Stimulated activated CD8-positive, alpha-beta memory T cell treated with anti-CD3 and anti-CD28 coated beads, Interleukin-7, amount 100 ng/mL, for 24 hours (primary cell): ENCODE measurements at places on chromosomes 16 and 17.

DNA sequence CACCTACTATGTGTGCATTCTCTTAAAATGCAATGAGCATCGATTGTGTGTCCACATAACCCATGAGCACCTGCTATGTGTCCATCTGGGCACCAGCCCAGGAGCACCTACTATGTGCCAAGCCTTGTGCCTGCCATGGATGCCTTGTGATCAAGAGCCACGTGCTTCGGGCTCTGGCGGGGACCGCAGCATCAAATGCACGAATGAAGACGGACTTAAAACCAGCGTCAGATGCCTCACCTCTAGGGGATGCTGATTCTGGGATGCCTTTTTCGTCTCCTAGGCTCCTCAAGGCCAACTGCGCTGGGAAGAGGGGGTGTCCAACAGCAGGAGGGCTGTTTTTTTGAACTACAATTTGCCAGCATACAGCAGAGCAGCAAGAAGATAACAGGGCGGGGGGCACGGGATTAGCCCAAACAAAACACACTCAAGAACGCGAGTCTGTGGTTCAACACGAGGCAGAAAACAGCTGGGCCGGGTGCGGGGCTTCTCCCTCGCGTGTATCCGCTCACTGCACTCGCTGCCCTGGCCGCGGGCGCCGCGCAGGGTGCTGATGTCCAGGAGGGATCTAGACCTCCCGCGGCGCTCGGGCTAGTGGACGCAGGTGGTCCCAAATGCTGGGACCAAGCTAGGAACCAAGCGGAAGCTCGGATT is 1.2 kb upstream of the GLIS2 start:
- DNase-seq, result no peak

DNA sequence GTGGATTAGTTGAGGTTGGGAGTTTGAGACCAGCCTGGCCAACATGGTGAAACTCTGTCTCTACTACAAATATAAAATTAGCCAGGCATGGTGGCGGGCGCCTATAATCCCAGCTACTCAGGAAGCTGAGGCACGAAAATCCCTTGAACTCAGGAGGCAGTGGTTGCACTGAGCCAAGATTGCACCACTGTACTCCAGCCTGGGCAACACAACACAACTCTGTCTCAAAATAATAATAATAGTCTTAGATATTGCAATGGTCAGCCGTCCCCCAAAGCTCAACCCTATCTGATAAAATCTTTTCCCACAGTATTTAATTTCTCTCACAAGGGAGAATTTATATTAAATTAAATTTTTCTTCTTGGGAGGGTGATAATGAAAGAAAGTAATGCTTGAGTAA is 169.6 kb downstream of the XYLT1 start:
- DNase-seq, result no peak

- no peak for DNase-seq
These were observed 7.5 kb downstream of the NETO2 start for GRCh38 chr16:47136099-47136842.

DNA sequence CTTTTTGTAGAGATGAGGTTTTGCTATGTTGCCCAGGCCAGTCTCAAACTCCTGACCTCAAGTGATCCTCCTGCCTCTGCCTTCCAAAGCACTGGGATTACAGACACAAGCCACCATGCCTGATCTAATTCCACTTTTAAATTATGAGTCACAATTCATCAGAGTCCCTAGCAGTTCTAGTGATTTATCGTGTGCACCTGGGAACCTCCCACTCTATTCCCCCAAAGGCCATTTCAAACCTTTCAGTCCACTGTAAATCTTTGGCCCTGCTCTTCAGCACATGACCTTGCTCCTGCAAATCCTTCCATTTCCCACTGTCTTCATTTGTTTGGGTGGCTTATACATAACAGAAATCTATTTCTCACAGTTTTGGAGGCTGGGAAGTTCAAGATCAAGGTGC is 73.0 kb downstream of the HS3ST2 start:
- DNase-seq, result no peak

DNA sequence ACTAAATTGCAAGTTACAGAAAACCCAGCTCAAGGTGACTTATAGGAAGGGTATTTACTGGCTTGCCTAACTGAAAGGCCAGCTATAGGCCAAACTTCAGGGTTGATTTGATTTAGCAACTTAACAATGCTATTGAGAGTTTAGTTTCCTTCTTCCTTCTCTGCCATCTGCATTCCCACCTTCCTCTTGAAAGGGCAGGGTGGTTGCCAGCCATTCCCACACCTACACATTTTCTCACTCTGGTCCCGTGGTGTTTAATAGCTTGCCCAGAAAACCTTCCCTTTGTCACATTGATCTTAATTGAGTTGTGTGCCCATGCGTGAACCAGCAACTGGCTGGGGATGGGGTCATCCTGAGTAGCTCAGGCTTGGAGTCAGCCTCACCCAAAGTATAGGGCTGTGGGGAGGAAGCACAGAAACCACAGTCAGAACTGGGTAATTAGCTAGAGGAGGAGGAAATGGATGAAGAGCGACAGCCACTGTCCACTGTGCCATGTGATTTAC is 194.7 kb downstream of the SPECC1 start:
- no peak for DNase-seq

DNA sequence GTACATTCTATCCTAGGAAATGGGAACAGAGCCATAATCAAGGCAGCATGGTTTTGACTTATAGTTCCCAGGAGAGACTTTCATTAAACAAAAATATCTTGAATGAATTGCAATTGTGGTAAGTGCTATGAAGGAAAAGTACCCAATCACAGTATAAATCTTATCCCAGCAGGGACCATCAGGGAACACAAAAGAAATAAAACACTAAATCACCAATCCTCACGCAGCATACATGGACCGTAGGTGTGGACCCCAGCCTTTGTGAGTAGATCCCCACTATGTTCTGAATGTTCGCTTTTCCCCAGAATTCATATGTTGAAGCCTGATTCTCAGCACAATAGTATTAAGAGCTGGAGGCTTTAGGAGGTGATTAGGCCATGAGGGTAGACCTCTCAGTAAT is 925.0 kb upstream of the RBFOX1 start:
- DNase-seq, result no peak

GRCh38 chr17:76989519-76989918 is 121.3 kb downstream of the MGAT5B start:
- DNase-seq, result no peak

- DNase-seq, result no peak
These were observed 40.1 kb downstream of the CLEC16A start for GRCh38 chr16:10984509-10984908.

GRCh38 chr16:49643429-49644144 is 212.3 kb downstream of the ZNF423 start:
- no peak for DNase-seq

DNA sequence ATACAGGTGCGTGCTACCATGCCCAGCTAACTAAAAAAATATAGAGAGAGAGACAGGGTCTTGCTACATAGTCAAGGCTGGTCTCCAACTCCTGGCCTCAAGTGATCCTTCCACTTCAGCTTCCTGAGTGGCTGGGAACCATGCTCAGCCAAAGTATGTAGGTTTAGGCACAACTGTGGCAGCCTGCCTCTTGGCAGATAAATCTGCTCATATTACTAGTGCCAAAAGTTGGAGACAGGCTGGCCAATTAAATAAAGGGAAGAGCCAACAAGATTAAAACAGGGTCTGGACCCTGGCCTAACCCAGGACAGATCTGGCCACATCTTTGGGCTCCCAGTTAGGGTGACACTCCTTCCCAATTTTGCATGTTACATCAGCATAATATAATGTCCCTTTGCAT is 151.7 kb downstream of the CBLN1 start:
- no peak for DNase-seq

DNA sequence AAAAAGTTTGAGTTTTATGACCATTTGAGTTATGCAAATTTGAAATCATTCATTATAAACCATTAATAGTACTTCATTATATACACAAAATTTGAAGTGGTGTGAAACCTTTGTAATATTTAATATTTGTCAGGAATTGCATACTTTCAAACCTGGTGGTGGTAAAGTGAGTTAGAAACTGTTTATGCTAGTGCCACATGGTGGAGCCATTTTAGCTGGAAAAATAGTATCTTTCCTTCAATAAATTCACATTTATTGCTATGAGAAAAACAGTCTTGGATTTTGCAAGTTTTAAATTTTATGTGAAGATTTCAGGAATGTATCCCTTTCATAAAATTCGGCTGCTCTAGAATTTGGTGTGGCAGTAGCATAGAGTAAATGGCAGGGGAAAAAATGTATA is 7.3 kb upstream of the BLMH start:
- DNase-seq, result no peak

DNA sequence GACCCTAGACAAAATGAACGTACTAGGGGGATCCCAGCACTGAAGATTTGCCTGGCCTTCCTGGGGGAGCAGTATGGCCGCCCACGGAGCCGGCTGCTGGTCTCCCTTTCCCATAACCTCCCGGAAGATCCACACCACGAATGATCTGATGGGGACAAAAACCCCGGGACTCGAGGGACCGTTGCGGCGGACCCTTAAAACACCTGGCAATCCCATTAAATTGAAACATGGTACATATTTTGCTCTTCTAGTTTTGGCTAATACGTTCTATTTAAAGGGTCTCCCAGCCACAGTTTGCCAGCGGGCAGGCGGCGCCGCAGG is 45.2 kb upstream of the LCMT1 start:
- DNase-seq, result no peak
